Activated T-helper 1 cell treated with anti-CD3 and anti-CD28 coated beads, Interleukin-12 subunit alpha, Interleukin-12 subunit beta, Interleukin-2, Interleukin-4 antibody, amounts not matched to agents 30 ng/mL and 10 ng/mL and 1 ng/mL, durations not matched to agents 14 hours and 24 hours and 36 hours (primary cell): ENCODE measurements at places on chromosomes 3 and 15.

GRCh38 chr15:78715434-78715833 lies 74.4 kb upstream of the CHRNB4 start:
- no peak overlapping the region for H3K4me3 ChIP-seq
- H3K36me3 ChIP-seq = no peaks in the 10 kb centered on the region
- no peak overlapping the region for H3K27ac ChIP-seq

GRCh38 chr15:51267703-51268083 lies 70.7 kb downstream of the CYP19A1 start:
- no peak overlapping the region for H3K27ac ChIP-seq
- peaks cover 34% of the 10 kb centered on the region for H3K27me3 ChIP-seq
- DNase-seq = no peak
- H3K4me3 ChIP-seq = no peak overlapping the region

DNA sequence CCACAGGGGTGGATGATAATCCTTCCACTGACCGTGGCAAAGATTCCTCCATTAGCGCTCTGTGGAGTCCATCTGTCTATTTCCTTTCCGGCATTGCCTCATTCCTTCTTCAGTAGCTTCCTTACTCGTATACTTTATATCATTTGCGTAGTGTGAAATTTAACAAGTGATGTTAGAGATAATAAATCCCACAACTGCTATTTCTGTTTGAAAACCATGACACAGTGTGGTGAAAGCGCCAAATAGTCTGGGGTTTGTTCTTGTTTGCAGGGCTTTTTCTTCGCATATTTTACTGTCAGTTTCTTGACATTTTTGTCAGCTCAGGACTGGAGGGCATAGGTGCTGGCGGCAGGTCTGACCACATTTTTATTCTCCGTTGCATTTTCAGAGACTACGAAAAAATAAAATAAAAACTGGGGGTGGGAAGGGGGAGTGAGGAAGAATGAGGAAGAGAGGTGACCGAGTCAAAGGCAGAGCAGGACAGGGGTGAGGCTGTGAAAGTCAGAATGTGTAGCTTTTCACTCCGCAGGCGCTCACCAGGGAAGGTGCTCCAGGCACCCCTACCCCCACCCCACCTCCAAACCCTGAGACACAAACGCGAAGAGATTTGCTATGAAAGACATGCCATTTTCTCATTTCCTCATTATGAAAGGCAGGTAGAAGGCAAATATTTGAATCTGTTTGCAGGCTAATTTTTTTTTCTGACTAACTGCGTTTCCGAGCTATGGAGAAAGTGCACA lies 965.0 kb downstream of the MCTP2 start:
- H3K36me3 ChIP-seq = no peaks in the 10 kb centered on the region
- no peaks in the 10 kb centered on the region for H3K27me3 ChIP-seq
- H3K4me1 ChIP-seq = no peaks in the 10 kb centered on the region
- H3K27ac ChIP-seq = no peak overlapping the region
- no peak for DNase-seq
- no peak overlapping the region for H3K4me3 ChIP-seq

DNA sequence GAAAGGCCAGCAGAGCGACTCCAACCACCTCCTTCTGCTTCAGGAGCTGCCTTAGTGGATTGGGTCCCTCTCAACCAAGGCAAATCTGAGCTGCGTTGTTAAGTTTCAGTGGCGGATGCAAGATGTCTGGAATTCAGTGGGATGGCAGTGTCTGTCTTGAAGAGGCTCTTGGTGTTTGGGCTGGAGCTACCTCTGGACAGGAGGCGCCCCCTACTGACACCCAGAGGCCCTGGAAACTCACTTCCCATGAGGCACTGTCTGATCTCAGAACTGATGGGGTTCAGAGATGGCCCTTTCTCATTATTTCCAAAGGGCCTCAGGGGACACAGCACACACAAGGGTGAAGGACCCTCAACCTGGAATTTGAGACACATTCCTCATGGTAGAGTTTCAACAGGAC lies 6.0 kb upstream of the SLC28A1 start:
- no peaks in the 10 kb centered on the region for H3K36me3 ChIP-seq
- H3K27ac ChIP-seq = no peak overlapping the region
- peaks cover 7% of the 10 kb centered on the region for H3K27me3 ChIP-seq
- no peak overlapping the region for H3K4me3 ChIP-seq
- peak; percentile 25 for DNase-seq
- no peaks in the 10 kb centered on the region for H3K4me1 ChIP-seq
